Stimulated activated CD8-positive, alpha-beta memory T cell treated with anti-CD3 and anti-CD28 coated beads, Interleukin-2, amount 100 ng/mL, for 1 hour (primary cell): ENCODE measurements at places on chromosomes 5 and 9.

GRCh38 chr9:8208465-8208864, 408.9 kb upstream of the DMAC1 start:
- no peak for DNase-seq

- DNase-seq = no peak
Measured at GRCh38 chr9:88997646-88998045, 6.4 kb downstream of the S1PR3 start.

DNA sequence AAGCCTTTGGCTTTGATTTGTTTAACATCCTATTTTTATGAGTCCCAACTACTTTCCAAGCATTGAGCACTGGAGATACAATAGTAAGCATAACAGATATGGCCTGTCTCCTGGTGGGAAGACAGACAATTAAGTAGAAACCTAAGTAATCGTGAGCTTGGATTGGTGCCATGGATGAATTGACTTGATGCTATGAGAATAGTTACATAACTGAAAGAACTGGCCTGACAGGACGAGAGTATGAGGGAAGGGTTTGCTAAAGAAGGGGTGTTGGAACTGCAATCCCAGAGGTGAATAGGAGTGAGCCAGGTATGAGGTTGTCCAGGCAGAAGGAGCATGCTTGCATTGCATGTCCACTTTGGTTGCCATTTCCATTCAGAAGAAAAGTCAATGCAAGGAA, 52.4 kb downstream of the GPR21 start:
- no peak for DNase-seq

GRCh38 chr9:127561491-127562278, 50.4 kb upstream of the STXBP1 start:
- DNase-seq = no peak

DNA sequence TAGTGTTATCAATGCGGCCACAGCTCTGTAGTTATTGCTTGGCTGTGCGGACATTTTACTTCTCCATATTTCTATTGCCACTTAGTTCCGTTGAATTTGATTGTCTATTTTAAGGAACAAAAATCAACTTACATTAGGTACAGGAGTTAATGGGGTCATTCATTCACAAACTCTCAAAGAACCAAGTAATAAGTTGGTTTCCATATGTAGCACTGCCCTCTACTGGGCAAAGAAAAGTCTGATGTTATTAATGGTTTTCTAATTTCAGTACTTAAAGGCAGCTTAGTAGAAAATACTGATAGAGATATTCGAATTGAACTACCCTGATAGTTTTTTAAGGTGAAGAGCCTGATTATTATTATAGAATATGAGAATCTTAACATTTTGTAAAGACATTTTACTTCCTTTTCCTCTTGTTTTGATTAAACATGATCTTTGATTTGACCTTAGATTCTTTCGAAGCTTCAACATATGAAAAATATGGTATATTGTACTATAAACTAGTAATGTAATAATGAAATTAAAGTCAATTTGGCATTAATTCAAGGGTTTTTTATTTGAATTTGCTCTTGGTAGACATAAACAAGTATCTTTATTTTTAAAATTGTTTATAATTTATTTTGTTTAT, 119.5 kb upstream of the CTNND2 start:
- DNase-seq = no peak

DNA sequence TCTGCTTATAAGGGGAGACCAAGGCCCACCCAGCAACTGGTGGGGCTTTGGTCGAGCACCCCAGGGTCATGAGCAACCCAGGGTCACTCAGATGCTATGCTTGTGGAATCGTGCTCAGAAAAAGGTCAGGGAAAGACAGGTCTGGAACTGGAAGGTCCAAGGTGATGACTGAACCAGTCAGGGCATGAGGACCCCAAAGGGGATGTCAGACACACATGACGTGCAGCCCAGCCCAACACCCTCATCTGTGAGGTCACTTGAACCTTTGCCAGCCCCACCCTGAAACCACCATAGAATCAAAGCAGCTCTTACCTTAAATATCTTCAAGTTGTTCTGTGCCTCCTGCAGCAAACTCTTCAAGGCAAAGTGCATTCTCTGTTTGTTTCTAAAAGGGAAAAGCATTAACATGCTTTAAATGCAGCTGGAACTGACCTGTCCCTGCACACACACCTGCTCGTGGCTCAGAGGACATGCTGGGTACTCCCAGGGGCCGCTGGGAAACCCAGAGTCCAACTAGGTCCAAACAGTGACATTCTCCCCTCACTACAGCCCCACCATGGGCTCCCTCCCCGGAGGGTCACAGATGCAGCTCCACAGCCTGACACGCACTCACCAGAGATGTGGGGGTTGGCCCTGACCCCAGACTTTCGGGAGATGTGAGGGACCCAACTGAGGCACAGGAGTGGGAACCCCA, 29.4 kb downstream of the IPPK start:
- DNase-seq = no peak

DNA sequence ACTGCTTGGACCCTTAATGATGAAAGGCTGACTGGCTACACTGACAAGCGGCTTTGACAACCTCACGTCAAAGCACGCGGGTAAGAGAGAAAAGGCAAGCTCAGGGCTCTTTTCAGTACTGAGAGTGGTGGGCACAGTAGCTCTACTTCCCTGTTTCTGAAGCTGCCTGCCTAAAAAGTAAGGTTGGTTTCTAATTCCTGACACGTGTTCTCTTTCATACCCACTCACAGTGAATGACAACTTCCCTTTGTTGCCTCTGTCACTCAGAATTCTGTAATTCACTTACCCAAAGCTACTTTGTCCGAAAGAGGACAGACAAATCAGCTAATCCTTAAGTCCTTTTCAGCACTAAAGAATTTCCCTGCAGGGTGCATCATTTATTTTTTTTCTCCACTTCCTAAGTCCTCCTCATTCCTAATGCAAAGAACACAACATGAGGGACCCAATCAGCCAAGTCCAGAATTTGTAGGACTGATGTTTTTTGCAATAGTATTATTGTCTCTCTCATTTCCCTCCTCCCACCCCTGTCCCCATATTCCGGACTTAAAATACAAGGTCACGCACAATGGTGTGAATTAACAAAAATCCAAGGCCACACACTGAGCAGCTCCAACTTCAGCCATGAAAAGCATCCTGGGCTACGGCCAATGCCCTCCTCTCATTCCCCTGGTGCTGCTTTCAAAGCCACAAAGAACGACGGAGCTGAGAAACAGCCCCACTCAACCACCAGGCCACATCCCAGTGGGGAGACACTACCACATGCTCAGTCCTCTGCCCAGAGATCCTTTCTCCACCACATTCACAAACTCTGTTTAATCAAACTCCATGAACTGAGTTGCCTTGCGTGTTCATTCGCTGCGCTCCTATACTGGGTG, 221.0 kb downstream of the TSSK1B start:
- no peak for DNase-seq

DNA sequence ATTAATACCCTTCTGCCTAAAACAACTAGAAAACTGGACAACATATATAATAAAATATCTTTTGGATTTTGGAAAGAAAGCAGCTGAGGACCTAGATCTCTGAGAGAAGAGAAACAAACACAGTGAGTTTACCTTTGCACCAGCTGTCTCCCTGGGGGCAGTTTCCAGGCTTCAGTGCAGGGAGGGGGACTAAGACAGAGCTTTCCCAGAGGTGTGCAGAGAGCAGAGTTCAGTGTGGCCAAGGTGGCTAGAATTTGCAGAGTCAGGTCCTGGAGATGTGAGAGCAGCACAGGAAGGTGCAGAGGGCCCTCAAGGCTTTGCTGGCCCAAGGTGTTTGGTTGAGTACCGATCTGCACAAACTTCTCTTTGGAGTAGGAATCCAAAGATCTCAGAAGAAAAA, 26.3 kb upstream of the PTPDC1 start:
- no peak for DNase-seq

DNA sequence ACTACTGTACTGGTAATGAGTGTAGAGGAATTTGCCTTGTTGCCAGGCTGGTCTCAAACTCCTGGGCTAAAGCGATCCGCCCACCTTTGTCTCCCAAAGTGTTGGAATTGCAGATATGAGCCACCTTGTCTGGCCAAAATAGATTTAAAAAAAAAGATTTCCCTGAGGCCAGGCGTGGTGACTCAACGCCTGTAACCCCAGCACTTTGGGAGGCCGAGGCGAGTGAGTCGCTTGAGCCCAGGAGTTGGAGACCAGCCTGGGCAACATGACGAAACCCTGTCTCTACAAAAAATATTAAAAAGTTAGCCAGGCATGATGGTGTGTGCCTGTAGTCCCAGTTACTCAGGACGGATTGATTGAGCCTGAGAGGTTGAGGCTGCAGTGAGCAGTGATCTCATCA, 62.5 kb downstream of the IPO11 start:
- DNase-seq = no peak

DNA sequence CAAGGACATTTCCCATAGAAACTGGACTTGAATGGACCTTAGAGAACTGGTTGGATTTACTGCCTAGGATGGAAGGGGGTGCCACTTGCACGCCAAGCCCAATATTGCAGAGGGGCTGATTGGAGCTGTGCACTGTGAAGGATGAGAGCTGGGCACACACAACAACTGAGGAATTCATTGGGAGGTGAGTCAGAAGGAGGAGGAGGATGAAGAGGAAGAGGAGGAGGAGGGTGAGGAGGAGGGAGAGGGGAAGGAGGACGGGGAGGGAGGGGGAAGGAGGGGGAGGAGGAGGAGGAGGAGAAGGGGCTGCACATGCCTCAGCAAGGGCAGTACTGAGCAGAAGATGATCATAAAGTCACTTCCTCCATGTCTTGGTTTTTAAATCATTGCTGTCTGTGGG, 5.7 kb upstream of the ICE1 start:
- DNase-seq = no peak

DNA sequence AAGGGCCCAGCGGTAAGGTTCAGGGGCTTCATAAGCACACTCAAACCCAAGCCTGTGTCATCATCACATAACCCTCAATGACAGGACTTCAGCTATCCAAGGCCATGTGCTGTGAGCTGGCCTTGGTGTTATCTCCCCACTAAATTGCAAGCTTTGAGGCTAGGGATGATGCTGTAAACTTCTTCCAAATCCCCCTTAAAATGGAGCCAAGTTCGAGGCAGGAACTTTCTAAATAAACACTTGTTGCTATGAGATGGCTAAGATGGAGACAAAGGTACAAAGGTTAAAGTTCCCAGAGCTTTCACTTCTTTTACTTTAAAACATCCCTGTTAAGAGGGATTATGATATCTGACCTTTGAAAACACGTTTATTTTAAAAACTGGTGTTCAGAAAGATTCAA, 123.6 kb downstream of the MYO10 start:
- DNase-seq = no peak

GRCh38 chr5:157568720-157569119, 6.9 kb downstream of the ADAM19 start:
- no peak for DNase-seq

DNA sequence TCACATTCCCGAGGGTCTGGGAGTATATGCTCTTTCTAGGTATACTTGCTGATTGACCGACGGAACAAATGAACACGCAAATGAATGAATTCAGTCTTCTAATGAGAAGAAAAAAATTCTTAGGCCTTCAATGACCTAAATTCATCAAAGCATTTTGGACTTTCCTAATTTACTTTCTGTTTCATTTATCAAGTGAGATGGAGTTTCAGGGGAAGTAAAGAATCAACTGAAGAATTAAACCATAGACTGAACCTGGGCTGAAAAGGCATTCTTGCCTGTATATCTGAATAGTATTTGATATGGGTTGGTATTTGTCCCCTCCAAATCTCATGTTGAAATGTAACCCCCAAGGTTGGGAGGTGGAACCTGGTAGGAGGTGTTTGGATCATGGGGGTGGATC, 64.1 kb downstream of the ZFAND5 start:
- no peak for DNase-seq

DNA sequence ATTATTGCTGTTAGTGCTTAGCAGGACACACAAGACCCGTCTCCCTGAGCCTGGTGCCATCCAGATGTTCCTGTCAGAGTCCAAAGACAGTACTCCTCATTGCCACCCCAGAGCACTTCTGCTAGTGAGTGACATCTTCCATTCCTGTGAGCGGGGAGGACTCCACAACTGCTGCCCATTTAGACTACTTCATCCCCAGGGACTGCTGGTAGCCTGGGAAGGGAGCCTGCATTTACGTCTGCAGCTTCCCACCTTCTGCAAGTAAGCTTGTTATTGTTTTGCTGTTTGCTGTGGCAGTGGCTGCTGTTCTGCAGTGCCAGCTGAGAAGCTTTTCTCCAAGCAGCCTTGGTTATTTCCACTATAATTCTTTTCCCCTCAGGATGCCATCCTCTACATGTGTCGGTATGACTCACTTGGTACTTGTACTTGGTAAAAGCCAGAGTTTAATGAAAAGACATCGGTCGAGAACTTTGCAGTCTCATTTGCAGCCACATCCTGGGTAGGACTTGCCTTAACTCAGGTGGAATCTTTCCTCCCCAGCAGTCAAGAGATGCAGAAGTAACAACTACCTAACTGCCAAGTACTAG, 10.6 kb upstream of the MAP1B start:
- no peak for DNase-seq

DNA sequence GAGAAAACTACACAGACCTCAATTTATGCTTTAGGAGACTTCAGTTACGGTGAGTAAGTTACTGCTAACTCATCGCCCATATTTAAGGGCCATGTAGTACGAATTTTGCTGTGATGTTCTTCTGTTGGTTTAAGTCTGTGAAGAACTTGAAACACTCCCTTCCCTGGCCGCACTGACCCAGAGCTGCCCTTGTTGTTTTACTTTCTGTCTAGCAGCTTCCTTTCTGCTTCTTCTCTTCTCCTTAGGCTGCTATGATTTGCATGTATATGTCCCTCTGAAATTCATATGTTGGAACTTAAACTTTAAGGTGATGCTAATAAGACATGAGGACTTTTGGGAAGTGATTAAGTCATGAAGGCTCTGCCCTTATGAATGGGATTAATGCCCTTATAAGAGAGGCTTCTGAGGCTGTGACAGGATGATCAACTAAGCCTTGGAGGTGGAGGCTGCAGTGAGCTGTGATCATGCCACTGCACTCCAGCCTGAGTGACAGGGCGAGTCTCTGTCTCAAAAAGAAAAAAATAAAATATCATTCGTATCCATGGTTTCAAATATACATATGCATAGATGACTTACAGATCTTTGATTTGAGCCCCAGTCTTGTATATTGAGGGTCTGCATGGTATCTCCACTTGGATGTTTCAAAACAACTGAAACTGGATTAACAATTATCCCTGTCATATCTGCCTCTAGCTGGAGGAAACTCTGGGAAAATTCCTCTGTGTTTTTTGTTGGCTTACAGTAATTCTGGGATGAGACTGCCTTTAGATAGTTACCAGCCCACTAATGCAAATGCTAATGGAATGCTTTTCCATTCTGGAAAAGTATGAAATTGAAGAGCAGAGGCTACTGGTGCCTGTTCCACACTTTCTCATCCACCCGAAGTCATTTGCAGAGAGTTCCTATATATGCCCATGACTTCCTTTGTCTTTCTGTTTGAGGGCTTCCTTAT, 263.4 kb upstream of the ACTBL2 start:
- no peak for DNase-seq

- DNase-seq = no peak
Measured at GRCh38 chr5:40599676-40600075, 80.0 kb upstream of the PTGER4 start.

GRCh38 chr5:168291342-168291963, at the start of gene WWC1:
WWC1 (plus strand) TSS chr5:168291645; CDS start chr5:168292153, 508 bp downstream.
- DNase-seq = no peak
